ENCODE measurements at places on chromosomes 1 and 21.

- no peak for DNase-seq
Measured at GRCh38 chr1:212430416-212430815, 2.3 kb upstream of the NENF start.

DNA sequence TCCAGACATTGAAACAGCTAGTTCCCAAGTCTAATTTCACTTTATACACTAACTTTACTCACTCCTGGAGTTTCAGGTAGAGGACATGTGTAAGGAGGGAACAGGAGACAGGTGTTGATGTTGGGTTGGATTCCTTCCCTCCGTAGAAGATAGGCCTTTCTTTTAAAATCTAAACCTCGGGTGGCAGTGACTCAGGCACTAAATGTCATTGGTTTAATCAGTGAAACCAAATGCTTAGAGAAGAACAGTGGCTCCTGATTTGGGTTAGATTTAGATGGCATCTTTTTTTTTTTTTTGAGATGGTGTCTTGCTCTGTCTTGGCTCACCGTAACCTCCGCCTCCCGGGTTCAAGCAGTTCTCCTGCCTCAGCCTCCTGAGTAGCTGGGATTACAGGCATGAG is 7.2 kb downstream of the CAP1 start:
- DNase-seq: no peak

DNA sequence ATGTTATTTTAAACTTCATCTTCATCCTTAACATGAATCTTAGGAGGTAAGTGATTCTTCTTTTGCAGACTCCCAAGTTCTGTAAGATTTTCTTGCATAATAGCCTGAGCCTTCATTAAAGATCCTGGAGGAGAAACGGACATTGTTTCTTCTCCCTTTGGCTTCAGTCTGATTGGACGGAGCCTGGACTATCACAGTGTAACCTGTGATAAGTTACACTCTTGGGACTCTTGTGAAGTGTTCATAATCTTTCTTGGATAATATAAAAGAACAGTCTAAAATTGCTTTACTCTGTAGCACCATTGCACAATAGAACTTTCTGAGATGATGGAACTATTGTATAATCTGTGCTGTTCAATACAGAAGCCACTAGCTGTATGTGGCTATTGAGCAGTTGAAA is 244.8 kb downstream of the DNM3 start:
- DNase-seq: no peak

DNA sequence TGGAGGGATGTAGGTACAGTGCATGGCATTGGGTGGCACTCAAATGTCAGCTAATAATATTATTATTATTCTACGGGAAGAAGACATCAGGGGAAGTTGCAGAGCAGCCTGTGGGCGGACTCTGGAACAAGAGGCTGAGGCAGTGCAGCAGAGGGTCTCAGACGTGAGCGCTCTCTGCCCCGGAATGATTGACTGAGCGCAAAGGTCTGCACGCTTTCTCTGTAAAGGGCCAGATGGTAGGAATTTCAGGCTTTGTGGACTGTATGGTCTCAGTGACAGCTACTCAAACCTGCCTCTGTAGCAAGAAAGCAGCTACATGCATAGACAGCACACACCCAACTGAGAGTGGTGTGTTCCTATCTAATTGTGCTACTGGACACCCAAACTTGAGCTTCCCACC is 29.6 kb upstream of the VPS13D start:
- DNase-seq: no peak

DNA sequence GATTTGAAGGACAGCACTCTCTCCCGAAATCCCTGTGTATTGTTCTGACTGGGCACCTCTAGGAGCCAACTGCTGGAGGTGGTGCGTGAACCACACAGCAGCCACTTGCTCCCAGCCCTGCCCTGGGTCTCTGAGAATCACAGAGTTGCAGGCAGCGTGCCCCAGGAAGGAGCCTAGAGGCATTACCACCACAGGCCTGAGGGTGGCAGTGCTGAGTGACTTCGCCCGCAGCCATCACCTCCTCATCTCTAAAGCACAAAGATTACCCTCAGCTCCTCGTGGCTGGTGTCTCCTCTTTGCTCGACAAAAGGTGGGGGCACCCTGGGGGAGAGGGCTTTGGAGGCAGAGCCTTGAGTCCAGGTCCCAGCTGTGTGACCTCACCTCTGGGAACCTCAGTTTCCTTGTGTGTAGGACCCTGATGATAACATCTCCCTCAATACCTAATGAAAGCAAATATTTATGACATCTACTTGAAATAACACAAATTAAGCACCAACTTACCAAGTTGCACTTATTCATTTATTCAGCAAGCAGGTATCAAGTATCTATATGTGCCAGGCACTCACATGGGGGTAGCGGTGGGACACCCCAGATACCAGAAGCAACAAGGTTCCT is 86.3 kb downstream of the VWA5B1 start:
- peak; percentile 81 for DNase-seq

GRCh38 chr1:176515310-176515709 is 52.3 kb downstream of the PAPPA2 start:
- no peak for DNase-seq
